Smooth muscle cell of the brain vasculature (primary cell): ENCODE measurements at places on chromosomes 7 and 10.

DNA sequence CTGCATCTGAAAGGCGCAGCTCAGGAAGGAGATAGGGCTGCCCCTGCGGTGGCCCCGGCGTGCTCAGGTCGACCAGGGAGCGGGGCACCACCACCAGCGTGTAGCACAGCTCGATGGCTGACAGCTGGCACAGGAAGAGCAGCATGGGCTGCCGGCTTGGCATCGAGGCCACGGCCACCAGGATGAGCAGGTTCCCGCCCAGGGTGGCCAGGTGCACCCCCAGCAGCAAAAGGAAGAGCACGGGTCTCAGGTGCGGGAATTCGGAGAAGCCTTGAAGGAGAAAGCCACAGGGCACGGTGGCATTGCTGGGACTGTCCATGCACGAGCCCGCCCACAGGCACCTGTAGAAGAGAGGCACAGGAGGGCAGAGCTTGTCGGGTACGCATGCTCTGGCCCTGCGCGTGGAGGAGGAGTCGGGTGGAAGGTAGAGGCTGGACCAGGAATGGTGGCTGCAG lies 33.9 kb downstream of the TAS2R41 start:
- no peak for DNase-seq

DNA sequence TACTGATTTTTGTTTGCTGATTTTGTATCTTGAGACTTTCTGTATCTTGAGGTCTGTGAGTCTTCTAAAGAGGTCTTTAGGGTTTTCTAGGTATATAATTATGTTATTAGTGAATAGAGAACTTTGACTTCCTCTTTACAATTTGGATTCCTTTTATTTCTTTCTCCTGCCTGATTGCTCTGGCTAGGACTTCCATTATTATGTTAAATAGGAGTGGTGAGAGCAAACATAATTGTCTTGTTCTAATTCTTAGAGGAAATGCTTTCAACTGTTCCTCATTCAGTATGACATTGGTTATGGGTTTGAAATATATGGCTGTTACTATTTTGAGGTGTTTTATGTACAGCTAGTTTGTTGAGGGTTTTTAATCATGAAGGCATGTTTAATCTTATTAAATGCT lies 308.0 kb upstream of the TEX47 start:
- DNase-seq: no peak

- DNase-seq: no peak
Observed at GRCh38 chr7:2417981-2418481, 14.6 kb downstream of the CHST12 start.

GRCh38 chr7:30164567-30164966 lies 29.8 kb downstream of the MTURN start:
- DNase-seq: no peak

DNA sequence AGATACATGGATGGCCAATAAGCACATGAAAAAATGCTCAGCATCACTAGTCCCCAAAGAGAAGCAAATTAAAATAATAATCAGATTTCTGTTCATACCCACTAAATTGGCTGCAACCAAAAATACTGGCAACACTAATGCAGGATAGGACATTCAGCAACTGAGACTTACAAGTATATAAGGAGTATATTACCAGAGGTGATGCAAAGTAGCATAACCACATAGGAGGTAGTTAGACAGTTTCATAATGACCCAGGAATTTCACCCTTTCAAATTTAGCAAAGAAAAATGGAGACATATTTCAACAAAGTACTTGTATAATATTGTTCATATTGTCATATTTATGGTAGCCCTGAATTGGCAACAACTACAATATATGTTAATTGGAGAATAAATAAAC lies 727.8 kb downstream of the GRID1 start:
- no peak for DNase-seq

GRCh38 chr7:14875941-14876587 lies 26.5 kb downstream of the DGKB start:
- no peak for DNase-seq

- DNase-seq: no peak
Observed at GRCh38 chr7:67894746-67895145, 898.1 kb downstream of the TYW1 start.

- DNase-seq: no peak
Observed at GRCh38 chr10:115969591-115969990, 303.4 kb downstream of the GFRA1 start.

DNA sequence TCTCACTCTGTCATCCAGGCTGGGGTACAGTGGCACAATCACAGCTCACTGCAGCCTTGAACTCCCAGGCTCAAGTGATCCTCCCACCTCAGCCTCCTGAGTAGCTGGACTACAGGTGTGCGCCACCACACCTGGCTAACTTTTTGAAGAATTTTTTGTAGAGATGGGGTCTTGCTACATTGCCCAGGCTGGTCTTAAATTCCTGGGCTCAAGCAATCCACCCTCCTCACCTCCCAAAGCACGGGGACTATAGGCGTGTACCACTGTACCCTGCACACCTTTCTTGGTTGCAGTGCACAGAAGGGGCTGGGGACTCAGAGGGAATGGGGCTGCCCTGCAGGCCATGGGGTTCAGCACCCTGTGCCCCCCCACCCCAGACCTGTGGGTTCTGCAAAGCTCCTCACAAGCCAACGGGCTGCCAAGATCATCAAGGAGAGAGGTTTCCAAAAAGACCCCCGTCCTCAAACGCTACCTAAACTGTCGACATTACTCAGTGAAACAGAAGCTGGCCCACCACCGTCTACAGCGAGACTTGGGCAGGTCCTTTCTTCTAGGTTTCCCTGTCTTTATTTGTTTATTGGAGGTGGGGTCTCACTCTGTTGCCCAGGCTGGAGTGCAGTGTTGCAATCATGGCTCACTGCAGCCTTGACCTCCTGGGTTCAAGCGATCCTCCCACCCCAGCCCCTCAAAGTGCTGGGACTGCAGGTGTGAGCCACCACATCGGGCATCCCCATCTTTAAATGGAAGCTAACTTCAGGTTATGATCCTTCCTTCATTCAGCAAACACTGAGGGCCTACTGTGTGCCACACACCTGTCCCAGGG lies 26.6 kb upstream of the ELFN1 start:
- no peak for DNase-seq

GRCh38 chr7:65250216-65250615 lies 123.4 kb upstream of the ZNF92 start:
- no peak for DNase-seq

GRCh38 chr7:26657206-26657641 lies 207.2 kb downstream of the SKAP2 start:
- DNase-seq: no peak

DNA sequence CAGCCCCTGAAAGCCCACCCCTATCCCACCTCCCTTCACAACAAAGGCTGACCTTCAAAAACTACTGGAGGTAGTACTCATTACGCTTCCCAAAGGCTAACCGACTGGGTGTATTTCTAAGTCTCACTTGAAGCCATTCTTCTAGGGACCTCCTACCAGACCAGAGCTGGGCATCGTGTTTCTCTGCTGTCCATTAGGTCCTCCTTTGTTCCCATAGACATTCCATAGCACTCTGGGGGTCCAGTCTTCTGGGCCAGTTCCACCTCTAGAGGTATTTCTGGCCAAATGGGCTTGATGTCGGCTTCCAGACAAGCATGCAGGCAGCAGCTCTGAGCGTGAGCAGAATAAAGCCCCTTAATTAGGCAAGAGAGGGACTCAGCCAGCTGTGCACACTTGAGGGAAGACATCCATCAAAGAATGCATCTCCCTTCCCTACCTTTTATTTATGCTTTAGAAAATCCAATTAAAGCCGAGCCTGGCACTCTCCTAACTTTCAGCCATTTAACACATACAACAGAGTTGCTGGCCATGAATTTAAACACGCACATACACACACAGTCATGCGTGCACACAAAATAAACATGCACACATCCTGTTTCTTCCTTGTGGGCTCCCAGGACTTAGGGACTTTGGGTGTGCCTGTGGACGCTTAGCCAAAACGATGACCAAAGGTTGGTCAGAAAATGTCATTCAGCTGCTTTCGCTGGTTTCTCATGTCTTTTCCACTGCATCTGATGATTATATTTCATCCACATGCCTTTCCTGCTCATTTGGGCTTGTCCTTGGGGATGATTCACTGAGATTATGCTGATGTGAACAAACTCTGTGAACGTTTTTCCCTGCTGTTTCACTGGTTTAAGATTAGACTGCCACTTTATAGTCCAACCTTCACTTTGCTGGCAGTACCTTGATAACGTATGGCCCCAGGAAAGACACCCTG lies 362.0 kb upstream of the NFE2L3 start:
- DNase-seq: no peak

GRCh38 chr10:12829831-12830390 lies 171.6 kb downstream of the CCDC3 start:
- no peak for DNase-seq

DNA sequence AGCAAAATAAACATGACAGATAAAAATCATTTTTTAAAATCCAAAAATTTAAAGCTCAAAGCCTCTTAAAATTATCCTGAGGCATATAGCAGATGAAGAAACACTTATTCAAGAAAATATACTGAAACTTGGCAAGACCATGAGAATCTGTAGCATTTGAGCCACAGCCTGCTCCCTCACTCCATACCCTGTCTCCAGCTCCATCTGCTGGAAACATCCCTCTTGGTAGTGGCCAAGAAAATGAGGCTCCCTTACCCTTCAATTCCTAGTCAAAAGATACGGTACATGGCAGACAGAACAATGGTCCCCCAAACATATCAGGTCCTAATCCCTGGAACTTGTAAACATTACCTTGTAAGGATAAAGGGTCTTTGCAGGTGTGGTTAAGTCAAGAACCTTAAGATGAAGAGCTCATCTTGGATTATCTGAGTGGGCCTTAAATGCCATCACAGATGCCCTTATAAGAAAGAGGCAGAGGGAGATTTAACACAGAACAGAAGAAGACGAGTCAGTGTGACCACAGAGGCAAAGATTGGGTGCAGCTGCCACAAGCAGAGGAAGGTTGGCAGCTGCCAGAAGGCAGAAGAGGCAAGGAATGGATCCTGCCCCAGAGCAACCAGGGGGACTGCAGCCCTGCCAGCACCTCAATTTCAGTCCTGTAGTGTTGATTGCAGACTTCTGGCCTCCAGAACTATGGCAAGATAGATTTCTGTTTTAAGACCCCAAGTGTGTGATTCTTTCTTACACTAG lies 149.4 kb downstream of the ZNF248 start:
- no peak for DNase-seq

DNA sequence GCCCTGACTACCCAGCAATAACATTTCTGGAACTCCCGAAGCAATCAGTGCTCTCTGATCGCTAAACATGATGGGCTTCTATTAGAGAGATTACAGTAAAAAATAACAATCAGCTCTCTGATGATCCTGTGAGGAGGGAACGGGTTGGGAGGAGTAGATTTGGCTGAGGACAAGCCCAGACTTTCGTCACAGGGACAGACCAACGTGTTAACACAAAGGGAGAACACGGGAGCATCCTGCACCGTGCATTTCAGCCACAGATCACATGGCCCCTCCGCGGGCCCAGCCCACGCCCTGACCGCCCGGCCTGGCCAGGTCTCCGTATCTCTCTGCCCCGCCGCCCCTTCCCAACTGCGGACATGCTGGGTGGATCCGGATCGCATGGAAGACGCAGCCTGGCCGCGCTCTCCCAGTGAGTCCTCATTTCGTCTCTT lies 95.0 kb upstream of the AGBL3 start:
- DNase-seq: peak; percentile 88

GRCh38 chr7:134922720-134923704 lies 63.3 kb upstream of the AGBL3 start:
- no peak for DNase-seq

- DNase-seq: no peak
Observed at GRCh38 chr10:443459-443858, 246.0 kb downstream of the DIP2C start.

GRCh38 chr7:44671069-44671468 lies 64.6 kb downstream of the OGDH start:
- no peak for DNase-seq

DNA sequence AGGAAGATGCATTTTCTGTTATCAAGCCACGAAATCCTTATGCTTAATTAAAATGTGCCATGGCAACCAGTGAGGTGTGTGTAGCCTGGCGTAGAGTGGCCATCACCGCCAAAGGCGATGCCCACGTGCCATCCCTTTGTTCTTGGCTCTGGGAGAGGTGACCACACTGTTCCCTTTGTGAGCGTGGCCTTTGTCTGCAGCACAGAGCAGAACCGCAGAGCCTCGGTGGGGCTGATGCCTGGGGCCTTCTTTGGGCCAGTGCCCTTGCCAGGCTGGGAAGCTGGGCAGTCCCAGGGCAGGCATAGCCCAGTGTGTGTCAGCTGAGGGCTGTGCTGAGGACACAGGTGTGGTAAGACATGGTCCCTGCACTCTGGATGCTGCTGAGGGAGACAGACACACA lies 48.3 kb downstream of the BUB3 start:
- no peak for DNase-seq

GRCh38 chr7:72430531-72430930 lies 18.4 kb upstream of the CALN1 start:
- DNase-seq: no peak

DNA sequence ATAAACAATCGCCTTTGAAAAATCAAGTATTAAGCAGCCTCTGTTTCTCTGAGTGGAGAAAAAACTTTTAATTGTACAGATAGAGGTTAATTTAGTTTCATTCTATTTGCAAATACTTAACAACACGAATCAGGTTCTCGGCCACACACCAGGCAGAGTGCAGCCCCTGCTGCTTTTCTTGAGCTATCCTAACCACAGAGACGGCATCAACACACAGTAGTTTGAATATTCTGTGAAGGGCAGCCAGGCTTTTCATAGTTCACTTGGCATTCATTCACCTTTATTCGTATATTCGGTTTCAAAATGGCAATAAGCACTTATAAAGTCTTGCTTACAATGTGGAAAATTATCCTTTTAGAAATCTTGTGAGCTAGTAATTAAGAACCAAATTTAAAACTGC lies 5.7 kb downstream of the ADARB2 start:
- DNase-seq: no peak

DNA sequence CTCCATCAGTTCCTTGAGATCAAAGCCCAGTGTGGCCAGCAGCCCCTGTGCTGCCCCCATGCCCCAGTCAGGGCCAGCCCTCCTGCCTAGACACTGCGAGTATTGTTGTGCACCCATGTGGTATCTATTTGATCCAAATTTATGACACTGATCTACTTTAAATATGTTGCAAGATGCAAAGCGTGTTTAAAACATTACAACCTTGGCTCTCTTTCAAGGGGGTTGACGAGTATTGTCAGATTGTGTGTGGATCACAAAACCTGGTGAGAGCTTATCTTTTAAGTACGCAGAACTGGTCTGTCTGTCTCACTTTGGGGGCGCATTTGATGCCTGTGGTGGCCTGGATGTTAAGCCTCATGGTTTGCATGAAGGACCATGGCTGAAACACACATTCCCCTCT lies 108.9 kb downstream of the COL13A1 start:
- no peak for DNase-seq

DNA sequence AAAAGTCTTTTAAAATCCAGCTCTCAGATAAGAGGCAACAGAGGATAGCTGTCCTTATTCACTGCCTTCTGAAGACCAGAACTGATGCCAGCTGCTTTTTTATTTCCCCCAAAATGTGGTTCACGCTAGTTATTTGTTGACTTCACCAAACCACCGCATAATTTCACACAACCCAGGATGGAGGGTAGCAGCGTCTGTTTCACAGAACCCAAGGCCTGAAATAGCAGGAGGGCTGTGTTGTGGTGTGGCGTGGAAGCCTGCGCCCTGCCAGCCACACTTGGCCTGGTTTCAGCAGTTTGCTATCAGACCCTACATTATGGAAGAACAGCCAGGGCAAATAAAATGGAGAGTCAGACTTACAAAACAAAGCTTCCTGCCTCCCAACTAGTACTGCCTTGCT lies 155.4 kb downstream of the DYNC1I1 start:
- DNase-seq: no peak

- no peak for DNase-seq
Observed at GRCh38 chr7:104296266-104296665, 32.1 kb upstream of the LHFPL3 start.

GRCh38 chr7:84302949-84303348 lies 108.4 kb upstream of the SEMA3A start:
- no peak for DNase-seq
